Colonic mucosa (tissue), 4 donors: ENCODE measurements at places on chromosomes 4 and X. TPM values are rescaled to one million over a fixed set of nuclear protein-coding genes. Genes with fewer than 3 reads are reported as not detected.

The CTAG2 gene
- total RNA-seq = not detected

The TMEM144 gene
- total RNA-seq = 18.3 TPM

The CT47B1 gene
- not detected for total RNA-seq

The RBM46 gene
- total RNA-seq = not detected

The MAGEB1 gene
- not detected for total RNA-seq

The GPRASP1 gene
- total RNA-seq = 3.7 TPM

The SOD3 gene
- total RNA-seq = 22.3 TPM

The FRAS1 gene
- 4.0 TPM for total RNA-seq

DNA sequence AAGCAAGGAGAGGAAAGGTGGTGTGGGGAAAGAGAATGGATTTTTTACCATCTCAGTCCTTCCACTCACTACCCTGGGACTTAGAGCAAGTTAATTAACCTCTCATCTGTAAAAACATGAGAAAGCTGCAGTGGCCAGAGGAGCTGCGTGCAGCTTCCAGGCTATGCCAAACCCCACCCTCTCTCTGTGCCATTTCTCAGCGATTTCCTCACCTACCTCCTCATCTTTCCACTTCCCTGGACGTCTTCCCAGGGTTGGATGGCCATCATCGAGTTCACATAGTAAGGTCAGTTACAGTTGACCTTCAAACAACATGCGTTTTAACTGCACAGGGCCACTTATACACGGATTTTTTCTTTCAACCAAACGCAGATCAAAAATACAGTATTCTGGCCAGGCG lies 64.3 kb downstream of the SMIM20 start:
- no peak for DNase-seq

- DNase-seq = peak; percentile 41
Measured at GRCh38 chrX:80808881-80809411, 731 bp downstream of the BRWD3 start.

- DNase-seq = no peak
Measured at GRCh38 chr4:48635310-48635709, 144.8 kb downstream of the FRYL start.

DNA sequence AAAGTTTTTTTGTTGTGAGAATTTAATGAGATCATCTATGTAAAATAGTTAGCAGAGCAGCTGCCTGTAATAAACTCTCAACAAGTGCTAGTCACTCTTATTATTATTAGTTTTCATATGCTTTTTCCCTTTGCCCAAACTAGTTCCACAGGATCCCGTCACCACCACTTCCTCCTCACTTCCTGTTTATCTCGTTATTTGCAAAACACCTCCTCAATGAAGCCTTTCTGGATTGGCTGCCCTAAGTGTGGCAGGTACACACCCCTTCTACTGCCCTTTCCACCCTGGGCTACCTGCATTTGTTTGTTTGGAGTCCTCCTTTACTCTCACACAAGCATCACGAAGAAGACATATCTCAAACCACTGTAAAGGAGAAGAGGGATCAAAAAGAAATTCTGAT lies 54.4 kb upstream of the KLF3 start:
- DNase-seq = peak; percentile 57

- DNase-seq = no peak
Measured at GRCh38 chrX:36199928-36200327, 280.4 kb downstream of the CFAP47 start.

DNA sequence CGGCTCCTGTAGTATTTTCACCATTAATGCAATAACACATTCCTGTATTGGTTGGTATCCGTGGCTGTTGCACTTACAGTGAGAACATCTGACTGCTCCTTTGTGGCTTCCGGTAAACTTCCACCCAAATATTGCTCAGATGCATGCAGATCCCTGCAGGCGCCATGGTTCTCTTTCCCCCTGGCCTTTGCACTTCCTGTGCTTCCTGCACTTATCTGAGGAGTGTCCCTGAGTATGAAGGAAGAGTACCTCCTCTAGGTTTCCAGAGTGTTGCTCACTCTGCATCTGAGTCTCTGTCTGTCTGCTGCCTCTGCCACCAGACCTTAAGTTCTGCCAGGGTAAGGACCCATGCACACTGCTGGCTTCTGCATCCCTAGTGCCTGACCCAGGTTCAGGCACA lies 117.2 kb upstream of the SLC34A2 start:
- no peak for DNase-seq

DNA sequence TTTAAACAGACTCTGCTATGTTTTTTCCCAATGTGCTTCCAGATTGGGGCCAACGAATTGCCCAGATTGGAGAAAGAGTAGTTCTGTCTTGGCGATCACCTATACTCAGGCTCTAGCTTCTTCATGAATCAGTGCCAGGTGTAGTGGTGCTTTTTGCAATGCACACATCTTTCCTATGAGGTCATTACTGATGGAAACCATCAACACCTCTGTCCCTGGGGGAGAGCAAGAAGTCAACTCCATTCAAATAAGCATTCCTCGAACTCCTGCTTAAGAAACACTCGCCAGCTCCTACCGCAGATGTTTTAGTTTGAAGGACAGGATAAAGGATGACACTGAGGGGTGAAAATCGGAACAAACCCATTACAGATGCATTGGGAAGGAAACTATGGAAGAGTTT lies 156.5 kb upstream of the DKK2 start:
- DNase-seq = no peak

- DNase-seq = no peak
Measured at GRCh38 chr4:38898245-38898644, 30.6 kb downstream of the FAM114A1 start.

DNA sequence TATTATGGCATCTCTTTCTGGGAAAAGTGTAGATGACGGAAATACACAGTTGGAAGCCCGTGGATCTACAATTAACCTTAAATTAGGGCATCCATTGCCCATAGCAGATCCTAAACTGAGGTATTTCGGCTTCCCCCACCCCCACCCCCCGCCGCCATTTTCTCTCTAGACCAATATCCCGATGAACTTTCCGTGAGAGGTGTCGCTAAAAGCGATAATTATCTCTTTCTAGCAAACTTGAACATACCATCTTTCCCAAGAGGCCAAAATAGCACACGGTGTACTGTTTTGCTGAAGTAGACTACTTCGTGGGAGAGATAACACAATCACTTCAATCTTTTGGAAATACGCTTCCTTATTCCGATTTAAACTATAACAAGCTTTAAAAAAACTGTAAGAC lies 554 bp downstream of the KLHL15 start:
- DNase-seq = no peak

- DNase-seq = peak; percentile 75
Measured at GRCh38 chr4:75099321-75099720, 166.4 kb downstream of the PARM1 start.

DNA sequence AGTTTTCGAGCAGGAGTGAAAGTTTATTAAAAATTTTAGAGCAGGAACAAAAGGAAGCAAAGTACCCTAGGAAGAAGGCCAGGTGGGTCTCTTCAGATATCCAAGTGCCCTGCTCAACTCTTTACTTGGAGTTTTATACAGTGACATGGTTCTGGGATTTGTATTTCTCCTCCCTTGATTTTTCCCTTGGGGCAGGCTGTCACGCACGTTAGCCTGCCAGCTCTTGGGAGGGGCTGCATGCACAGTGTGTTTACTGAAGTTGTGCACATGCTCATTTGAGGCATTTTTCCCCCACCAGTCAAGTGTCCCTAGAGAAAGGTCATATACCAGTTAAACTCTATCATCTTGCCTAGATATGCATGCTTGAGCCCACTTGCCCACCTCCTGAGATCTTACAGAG lies 102.5 kb upstream of the GABRA2 start:
- DNase-seq = no peak

- no peak for DNase-seq
Measured at GRCh38 chr4:185237175-185237574, 27.8 kb downstream of the SNX25 start.

- DNase-seq = no peak
Measured at GRCh38 chrX:129609395-129609794, 45.4 kb downstream of the APLN start.
